ENCODE measurements at places on chromosomes 4 and X.
A peak's percentile ranks its signal among the peaks of the same experiment; 100 is the strongest.

DNA sequence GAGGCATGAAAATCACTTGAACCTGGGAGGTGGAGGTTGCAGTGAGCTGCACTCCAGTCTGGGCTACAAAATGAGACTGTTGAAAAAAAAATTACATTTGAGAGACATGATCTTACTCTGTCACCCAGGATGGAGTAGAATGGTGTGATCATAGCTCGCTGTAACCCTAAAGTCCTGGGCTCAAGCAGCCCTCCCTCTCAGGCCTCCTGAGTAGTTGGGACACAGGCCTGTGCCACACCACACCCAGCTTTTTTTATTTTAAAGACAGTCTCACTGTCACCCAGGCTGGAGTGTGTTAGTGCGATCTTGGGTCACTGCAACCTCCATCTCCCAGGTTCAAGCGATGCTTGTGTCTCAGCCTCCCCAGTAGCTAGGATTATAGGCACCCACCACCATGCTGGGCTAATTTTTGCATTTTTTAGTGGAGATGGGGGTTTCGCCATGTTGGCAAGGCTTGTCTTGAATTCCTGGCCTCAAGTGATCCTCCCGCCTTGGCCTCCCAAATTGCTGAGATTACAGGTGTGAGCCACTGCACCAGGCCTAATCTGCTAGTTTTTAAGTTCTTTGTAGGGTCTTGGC is 6.1 kb downstream of the RPS3A start:
- no peak for DNase-seq

DNA sequence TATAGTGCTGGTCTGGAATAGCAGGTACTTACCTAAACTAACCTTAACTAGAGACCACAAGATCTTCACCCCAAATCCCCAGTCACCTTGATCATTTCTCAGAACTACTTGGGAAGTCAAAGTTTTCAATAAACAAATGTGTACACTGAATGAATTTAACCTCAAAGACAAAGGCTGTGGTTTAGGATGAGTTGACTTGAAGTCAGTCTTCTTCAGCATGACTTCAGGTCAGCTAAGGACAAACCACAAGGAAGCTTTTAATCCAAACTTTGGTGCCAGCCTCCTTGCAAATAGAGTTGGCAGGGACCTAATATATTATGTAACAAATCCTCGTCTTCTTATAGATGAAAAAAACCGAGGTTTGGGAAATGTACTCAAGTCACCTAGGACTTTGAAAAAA is 21.2 kb upstream of the VCX2 start:
- no peak for DNase-seq

- DNase-seq, result no peak
Measured at GRCh38 chr4:180655886-180656285, 1587.3 kb upstream of the TENM3 start.

GRCh38 chr4:38073596-38074234 is 113.5 kb downstream of the PTTG2 start:
- no peak for DNase-seq

DNA sequence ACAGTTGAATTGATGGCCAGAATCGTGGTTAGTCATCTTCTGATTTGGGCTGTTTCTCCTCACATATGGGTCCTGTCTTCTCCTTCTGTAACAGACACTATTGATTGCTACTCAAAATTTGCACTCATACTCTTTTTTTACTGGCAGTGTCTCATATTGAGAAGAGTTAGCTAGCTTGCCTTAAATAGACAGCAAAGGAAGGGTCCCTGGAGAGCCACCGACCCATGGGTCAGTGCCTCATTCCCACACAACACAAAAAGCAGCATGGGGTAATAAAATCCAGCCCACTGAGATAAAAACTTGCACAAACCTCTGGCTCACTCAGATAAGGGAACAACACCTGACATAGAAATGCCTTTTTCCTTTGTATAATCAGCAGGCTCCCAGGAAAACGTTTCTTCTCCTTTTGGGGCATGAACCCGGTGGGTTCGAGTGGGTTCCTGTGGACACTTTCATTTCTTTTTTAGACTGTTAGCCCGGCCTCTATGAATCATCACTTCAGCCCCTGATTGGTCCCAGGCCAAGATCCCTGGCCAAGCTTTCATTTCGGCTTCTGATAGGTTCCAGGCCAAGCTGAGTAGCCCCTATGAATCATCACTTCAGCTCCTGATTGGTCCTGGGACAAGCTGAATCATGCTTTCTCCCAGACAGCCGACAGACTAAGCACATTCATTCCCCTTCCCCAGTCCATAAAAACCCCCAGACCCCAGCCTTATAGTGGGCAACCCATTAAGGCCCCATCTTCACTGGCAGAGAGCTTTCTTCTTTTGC is 408.1 kb downstream of the DCAF12L2 start:
- no peak for DNase-seq

- DNase-seq, result no peak
Measured at GRCh38 chr4:24769571-24769970, 25.8 kb upstream of the SOD3 start.

GRCh38 chr4:37389967-37390580 is 145.5 kb downstream of the NWD2 start:
- DNase-seq, result no peak

DNA sequence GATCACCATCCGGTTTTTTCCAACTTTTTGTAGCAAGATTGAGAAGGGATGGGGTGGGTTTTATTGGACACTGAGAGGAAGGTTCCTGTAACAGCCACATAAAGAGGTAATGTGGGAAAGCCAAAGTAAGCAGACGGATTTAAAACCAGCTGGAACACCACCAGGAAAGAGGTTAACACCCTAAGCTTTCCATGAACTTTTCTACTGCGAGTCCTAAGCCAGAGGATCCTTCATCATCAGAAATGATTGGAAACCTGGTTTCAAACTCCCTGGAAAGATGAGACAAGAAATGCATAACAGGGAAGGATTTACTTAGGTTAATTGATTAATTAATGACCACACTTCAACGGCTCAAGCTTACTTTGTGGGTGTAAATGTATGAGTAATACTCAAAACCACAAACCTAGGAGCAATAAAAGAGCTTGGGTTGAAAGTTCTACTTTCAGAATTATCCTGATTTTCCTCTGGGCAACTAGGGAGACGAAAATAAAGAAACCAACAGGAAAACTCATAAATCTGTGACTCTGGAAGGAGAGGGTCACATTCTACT is 91.5 kb downstream of the COX18 start:
- DNase-seq, result no peak

- DNase-seq, result no peak
Measured at GRCh38 chr4:52202931-52203330, 151.8 kb downstream of the SPATA18 start.

GRCh38 chr4:76523593-76523992 is 88.6 kb downstream of the SHROOM3 start:
- DNase-seq, result no peak

- DNase-seq, result no peak
Measured at GRCh38 chrX:103685396-103685795, 1.1 kb downstream of the MORF4L2 start.

DNA sequence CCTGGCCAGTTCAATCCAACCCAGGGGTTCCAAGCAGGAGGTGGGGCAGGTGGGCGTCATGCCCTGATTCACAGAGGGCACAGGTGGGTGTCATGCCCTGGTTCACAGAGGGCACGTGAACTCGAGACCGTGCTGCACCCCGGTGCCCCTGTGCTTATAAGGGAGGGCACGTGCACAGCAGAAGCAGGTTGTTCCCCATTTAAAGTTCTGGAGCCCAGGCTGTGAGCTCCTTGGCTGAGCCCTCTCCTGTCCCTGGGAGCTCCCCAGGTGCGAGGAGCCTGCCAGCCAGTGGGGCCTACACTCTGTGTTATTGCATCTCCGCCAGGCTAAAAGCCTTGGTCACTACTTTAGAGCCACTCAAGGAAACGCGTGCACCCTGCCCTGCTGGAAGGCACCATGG is 3.2 kb upstream of the CPZ start:
- no peak for DNase-seq

GRCh38 chrX:21838937-21839333 is 482 bp upstream of the MBTPS2 start:
- no peak for DNase-seq

DNA sequence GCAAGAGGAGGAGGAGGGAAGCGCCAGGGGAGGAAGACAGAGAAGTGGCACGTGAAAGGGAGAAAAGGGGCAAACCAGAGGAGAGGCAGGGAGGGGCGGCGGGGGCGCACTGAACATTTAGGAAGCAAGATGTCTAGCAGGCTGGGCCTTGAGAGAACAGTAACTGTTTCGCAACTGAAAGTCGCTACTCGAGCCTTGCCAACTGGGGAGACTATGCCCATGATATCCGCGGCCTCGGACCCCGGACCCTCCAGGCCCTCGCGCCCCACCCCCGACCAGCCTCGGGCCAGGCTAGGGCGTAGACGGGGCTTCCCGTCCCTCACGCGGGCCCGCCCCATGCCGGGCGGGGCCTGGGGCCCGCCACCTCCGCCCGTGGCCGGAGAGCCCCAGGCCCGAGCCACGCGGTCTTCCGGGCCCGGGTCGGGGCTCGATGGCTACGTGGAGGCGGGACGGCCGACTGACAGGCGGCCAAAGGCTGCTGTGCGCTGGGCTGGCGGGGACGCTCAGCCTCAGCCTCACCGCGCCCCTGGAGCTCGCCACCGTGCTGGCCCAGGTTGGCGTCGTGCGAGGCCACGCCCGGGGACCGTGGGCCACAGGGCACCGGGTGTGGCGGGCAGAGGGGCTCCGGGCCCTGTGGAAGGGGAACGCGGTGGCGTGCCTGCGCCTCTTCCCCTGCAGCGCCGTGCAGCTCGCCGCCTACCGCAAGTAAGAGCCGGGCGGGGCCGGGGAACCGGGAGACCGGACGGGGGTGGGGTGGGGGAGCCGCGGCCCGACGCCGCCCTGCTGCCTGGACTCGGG is at the start of gene SLC25A43:
Gene SLC25A43 (plus strand): TSS at position 363 of the 798 bp plus-strand sequence. CDS start 68 bp downstream, at position 431.
- DNase-seq, result no peak

DNA sequence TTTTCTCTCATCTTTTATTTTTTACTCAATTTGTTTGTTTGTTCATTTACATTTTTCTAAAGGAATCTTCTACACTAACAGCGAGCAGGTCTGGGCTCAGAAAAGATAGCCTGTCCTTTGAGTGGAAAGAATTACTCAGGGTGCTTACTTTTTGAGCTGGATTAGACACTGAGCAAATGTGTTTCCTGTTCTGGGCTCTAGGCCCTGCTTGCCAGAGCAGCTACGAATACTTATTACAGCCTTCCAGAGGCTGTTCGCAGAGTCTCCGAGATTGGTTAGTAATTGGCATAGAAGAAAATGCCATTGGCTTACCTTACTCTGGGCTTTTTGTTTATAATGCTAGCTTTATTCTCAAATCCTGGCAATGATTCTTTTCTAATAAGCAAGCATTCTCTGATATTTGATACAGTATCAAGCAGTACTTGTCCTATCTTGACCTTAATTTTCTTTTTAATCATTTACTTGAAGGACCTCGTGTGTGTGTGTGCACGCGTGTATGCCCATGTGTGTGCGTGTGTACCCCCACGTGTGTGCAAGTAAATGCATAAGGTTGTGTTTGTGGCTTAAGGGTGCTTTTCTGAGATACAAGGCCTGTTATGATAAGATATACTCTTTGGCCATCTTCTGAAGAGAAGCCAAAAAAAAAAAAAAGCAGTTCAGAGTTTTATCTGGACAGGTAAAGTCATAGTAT is 76.2 kb upstream of the GRXCR1 start:
- DNase-seq, result no peak

GRCh38 chr4:111883557-111883999 is 261.7 kb upstream of the FAM241A start:
- DNase-seq, result peak; percentile 3

- no peak for DNase-seq
Measured at GRCh38 chr4:86274642-86275041, 85.2 kb downstream of the MAPK10 start.

GRCh38 chr4:99762728-99763127 is 53.9 kb upstream of the DAPP1 start:
- no peak for DNase-seq

DNA sequence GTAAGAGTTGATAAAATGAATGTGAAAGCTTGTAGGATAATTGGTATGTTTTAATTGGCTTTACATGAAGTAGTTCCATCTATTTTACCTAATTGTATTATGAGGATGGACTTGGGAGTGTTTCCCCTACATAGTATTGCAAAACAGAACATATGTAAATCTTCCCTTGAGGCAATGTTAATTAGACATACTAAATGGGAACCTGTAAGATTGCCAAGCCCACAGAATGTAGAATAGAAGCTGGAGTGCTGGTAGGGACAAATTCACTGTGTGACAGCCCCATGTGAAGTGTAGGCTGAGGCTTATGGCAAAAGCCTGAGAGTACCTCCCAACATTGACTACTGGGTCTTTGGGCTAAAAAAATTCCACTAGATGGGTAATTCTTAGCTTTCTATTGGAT is 615.0 kb upstream of the AMOT start:
- no peak for DNase-seq

DNA sequence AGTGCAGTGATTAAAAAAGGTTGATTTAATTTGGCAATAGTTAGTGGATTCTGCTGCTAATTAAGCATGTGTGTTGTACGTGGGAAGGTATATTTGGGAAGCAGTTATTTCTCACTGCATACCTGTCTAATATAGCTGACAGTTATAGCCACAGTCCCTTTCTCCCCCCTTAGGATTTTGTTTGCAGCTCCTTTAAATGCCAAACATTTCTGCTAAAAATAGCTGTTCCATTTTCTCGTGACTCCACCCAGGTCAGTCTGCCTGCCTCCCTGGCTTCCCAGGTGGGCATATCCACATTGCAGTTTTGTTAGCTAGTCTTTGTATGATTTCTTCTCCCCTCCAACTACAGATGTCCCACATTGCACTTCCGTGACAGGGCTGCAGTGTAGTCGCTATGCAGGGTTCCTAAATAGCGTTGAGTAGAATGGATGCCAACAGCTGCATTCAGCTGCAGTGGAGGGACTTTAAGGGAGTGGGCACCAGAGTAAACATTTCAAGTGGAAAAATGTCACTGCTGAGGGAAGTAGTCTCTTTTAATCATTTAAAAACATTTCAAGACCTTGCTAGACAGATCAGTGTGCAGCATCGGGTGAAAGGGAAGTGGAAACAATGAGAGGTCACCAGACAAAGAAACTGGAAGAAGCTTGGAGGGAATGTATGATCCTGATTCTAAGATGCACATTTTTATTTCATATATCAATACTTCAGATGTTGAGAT is 326.3 kb downstream of the RAPGEF2 start:
- DNase-seq, result no peak

All from GM04503 (cell line).